Esophagus squamous epithelium (tissue), 5 donors: ENCODE measurements at places on chromosomes 4 and X. TPM values are rescaled to one million over a fixed set of nuclear protein-coding genes. Genes with fewer than 3 reads are reported as not detected.

DNA sequence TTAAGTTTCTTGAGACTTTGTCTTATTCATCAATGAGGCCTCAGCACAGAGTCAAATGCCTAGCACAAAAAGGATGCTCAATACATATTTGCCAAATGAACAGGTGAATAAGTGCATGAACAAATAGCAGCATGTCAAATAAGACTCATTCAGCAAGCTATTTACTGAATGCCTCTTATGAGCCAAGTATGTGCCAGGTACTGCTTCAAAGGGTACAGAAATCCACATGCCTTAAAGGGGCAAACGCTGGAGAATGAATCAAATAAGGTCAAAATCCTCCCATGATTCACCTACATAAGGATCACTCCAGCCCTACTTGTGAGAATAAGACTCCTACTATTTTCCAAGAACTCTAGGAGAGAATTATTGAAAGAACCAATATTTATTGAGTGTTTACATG, 260.2 kb upstream of the CPEB2 start:
- no peak for DNase-seq

- DNase-seq, result no peak
These were observed 3.3 kb downstream of the TRIM2 start for GRCh38 chr4:153207567-153207966.

GRCh38 chrX:347351-348117, 28.9 kb upstream of the GTPBP6 start:
- DNase-seq, result no peak

- no peak for DNase-seq
These were observed 1.9 kb upstream of the TBC1D14 start for GRCh38 chr4:6907658-6908191.

DNA sequence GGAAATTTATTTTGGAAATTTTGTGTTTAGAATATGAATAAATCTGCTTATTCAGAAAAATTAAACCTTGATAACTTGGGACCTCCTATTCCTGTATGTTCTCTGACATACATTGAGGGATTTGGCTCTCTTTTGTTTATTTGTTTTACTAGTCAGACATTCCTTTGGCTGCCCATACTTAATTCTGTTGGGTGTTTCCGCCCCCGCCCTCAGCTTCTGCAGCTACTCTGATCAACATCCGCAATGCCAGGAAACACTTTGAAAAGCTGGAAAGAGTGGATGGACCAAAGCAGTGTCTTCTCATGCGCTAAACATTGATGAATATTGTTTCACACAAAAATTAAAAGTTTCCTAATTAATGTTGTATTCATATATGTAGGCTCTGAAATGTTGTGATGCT, 40.5 kb downstream of the RRAGB start:
- DNase-seq, result no peak

DNA sequence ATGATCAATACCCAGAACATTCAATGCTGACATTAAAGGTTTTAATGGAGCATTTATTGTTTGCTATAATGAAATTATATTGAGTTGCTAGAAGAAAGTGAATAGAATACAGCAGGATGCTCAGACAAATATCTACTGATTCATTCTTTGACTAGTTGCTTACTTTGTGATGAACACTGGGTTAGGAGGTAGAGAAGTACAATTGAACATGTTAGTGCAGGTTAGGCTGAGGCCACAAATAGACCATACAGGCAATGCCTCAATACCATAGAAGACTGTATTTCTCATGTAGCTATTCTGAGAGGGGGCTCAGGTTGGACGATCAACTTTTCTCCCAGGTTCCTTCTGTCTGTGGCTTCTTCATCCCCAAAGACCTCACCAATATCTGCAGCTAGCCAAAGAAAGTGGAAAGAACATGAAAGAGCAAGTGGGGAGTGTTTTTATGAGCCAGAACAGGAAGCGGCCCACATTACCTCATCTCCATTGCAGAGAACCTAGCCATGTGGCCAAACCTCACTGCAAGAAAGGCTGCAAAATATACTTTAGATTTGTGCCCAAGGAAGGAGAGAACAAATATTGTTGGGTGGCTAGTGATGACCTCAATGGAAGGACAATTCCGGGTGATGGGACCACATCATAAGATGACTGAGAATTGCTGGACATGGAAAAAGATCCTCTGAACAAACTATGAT, 180.3 kb upstream of the GATB start:
- no peak for DNase-seq

DNA sequence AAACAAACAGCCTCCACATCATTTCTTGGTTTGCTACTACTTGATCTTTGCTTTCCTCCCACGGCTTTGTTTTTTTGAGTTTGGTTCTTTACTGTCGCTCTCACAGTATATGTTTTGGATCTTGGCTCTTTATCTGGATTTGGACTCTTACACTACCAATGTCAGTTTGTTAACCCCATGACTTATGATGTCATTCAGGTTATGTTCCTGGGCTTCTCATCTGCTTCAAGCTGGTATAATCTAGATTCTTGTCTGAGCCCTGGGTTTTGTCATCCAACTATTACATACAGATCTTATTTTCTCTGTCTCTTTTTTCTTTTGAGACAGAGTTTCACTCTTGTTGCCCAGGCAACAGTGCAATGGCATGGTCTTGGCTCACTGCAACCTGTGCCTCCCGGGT, 482.9 kb upstream of the TEX13C start:
- DNase-seq, result no peak

DNA sequence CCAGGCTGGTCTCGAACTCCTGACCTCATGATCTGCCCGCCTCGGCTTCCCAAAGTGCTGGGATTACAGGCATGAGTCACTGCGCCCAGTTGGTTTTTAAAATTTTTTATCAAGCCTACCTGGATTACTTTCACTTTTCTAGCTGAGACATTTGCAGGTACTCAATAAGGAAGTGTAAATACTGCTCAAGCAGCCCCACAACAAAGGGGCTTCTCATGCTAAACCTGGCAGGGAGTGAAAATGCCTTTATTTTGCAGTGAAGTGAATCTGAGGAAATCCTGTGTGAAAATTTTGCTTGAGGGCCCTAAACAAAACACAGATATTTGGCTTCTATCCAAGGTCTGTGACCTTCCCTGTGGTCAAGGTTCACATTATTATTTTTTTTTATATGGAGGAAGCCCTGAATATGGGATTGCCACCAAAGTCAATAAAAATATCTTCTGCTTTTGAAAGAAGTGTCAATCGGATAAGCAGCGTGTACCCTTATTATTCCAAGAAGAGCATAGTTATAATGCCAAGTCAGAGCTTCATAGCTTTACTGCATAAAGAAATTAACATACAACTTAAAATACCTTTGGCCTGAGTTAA, 481.0 kb downstream of the SH2D1A start:
- no peak for DNase-seq

GRCh38 chr4:4182835-4183568, 43.7 kb downstream of the OTOP1 start:
- no peak for DNase-seq

DNA sequence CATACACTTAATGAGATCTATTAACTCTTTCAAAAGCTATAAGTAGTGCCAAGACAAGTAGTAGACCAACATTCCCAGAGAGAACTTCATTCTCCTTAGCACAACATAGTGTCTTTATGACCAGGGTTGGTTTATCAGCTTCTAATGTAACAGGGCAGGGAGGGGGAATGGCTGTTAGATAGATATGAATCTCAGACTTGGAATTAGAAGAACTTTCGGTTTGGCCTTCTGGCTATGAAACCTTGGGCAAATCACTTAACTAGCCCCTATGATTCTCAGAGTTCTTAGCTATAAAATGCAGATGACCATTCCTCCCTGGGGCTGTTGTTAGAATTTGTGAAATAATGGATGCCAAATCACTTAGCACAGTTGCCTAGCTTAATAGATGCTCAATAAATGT, 132.2 kb downstream of the SLC10A7 start:
- DNase-seq, result no peak

DNA sequence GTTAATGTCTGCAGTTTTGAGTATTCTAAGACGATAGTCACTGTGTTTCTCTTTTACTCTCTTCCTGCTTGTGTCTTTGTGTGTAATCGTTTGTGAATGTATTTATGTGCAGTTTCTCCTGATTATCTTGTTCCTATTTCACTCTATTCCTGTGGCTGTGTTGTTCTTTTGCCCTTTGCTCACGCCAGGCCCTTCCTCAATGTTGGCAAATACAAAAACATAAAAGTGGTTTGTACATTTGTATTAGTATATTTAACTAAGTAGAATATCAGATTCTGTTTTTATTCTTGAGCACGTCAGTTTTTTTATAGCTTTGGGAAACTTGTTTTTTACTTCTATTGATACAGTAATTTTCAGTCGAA, 107.6 kb upstream of the BMPR1B start:
- no peak for DNase-seq

The ESX1 gene
- not detected for total RNA-seq

The ENAM gene
- not detected for total RNA-seq

The HSFX2 gene
- not detected for total RNA-seq

The JADE3 gene
- total RNA-seq, result 3.8 TPM
